ENCODE measurements at places on chromosomes 5 and 9.

GRCh38 chr5:154193701-154194121 is 3.2 kb downstream of the GALNT10 start:
- DNase-seq = no peak

DNA sequence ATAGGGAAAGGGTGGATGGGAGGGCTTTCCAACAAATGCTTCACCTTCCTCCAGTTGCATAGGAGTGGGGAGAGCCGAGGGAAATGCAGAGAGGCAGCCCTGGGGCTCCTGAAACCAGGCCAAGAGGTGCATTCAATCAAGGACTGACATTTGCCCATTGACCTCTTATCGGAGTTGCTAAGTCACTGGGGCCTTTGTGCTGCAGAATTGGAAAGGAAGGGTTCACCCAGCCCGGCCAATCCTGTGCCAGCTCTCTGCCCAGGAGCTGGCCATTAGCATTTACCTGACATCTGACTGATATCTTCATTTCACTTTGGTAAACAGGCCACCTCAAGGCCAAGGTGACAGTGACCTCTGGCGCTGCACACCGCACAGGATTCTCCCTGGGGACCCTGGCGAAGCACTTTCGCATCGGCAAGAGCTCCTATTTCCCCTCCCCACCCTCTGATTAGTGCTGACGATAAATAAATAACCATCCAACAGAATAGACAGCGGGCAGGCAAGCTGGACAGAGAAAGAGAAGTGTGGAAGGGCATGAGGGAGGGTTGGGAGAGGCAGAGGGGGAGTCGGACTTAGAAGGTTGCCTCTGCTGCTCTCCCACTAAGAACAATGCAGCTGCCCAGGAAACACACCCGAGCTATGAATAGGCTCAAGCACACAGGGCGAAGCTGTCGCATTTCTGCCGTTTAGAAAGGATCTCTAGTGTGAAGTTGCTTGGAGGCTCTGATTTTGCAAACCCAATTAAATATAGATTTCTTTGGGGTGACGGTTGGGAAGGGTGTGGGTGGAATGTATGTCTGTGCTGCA is 57.0 kb upstream of the BOD1 start:
- DNase-seq = no peak

DNA sequence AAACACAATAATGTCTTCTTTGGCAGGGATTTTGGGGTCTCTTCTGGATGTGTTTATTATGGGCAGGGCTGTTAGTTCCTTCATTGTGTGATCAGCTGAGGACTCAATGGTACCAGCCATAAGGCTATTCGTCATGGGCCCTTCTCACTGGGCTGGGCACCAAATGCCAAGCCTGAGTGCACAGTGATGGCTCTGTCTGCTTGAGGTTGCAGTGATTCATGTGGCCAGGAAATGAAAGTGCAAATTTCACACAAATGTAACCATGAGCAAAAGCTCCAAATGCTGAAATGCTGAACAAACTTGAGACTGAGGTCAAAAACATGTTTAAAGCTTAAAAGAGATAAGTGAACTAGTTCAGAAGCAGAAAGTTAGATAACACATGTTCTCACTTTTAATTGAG is 191.0 kb downstream of the TARS1 start:
- DNase-seq = no peak

GRCh38 chr5:132233081-132233480 is 5.4 kb upstream of the P4HA2 start:
- no peak for DNase-seq

DNA sequence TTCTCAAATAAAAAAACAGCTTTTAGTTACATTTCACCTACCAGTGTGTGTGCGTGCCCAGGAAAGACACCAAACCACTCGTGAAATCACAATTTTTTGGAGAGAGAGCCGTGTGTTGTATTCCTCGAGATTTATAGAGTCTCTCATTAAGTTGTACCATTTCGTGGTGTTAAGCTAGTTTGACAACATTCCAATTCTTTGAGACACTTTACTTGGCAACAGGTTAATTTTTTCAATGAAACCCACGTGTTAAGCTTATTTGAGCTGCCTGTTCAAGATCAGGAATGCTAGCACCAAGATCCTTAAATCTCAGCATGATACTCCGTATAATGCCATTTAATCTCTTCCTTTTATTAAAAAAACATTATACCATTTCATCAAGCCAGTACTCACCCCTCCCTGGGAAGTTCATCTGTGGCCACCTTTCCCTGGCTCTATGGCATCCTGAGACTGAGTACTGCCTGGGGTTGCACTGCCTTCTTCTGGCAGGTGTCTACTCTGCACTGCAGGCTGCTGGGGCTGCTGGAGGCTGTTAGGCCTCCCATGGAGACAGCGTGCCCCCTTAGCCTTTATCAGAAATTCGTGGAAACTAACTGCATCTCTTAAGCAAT is 143.7 kb downstream of the ARHGAP26 start:
- no peak for DNase-seq

DNA sequence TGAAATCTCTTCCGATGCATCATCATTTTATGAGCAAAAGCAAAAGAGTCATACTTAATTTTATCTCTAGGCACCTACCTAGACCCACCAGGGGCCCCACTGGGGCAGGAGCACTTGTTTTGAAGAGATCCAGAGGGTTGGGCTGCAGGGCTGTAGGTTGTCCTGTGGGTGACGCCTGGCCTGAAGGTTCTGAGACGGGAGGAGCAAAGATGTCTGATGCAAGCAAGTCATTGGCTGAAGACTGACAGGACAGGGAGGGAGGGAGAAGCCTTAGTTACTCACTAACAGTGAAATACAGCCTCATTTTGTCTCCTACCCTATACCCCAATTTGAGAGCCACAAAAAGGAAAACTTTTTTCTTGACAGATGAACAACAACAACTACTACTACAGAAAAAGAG is 17.1 kb upstream of the C9 start:
- no peak for DNase-seq

GRCh38 chr5:173039188-173039587 is 17.0 kb upstream of the CREBRF start:
- no peak for DNase-seq

GRCh38 chr5:68725905-68726683 is 367.7 kb upstream of the SLC30A5 start:
- DNase-seq = no peak

DNA sequence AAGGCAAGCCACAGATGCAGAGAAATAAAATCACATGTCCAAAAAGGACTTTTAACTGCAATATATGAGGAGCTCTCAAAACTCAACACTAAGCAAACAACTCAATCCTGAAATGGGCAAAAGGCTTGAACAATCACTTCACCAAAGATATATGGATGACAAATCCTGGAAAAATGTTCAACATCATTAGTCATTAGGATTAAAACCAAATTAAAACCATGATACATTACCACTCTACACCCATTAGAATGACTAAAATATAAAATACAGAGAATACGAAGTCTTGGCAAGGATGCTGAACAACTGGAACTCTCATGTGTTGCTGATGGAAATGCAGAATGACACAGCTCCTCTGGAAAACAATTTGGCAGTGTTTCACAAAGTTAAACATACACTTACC is 277.4 kb downstream of the TLE1 start:
- DNase-seq = no peak

- DNase-seq = peak; percentile 85
Observed at GRCh38 chr5:83474161-83474796, 2.7 kb downstream of the VCAN start.

Measured in AG08396 (cell line).